ENCODE measurements at places on chromosomes 4 and X.

- DNase-seq: no peak
These were observed 260.2 kb downstream of the IL1RAPL1 start for GRCh38 chrX:28847423-28847822.

GRCh38 chrX:149248073-149248625 is 257.0 kb downstream of the IDS start:
- DNase-seq: no peak

DNA sequence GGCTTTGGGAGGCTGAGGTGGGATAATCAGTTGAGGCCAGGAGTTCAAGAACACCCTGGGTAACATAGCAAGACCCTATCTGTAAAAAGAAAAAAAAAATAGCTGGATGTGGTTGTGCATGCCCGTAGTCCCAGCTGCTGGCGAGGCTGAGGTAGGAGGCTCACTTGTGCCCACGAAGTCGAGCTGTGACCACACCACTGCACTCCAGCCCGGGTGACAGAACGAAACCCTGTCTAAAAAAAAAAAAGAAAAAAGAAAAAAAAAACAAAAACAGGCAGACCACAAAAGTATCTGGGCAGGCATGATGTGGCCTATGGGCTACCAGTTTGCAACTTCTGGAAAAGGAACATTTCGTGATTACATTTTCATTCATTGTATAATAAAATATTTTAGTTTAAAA is 38.1 kb upstream of the RASGEF1B start:
- no peak for DNase-seq

GRCh38 chr4:2336659-2337058 is 74.8 kb upstream of the MXD4 start:
- no peak for DNase-seq

DNA sequence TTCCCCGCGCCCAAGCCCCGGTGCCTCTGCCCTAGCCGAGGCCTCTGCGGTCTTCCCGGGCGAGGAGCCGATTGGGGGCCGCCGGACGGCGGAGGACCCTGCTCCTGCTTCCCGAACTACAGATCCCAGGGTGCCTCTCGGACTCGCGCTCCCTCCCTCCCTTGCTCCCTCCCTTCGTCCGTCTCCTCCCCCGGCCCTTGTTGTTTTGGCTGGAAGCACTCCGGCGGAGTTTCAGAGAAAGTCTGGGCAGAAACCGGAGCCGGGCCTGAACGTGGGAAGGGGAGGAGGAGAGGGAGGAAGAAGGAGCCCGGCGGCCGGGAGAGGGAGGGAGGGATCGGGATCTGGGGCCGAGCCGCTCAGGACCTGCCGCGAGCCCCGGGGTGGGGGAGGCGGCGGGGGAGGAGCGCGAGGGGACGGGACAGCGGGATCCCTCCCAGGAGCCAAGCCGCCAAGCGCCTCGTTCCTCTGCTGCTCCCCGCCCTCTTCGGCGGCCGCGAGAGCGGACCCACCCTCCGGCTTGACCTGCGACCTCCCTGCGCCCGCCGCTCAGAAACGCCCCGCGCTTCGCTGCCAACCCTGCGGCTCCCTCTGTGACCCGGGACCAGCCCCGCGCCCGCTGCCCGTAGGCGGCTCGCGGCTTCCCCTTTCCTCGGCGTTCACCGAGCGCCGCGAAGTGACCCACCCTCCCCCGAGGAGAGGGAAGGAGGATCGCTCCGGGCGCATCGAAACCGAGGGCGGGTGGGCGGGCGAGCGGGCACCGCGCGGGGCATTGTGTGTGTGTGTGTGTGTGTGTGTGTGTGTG is 496 bp upstream of the GAB1 start:
- DNase-seq: peak; percentile 94

GRCh38 chrX:100606753-100607152 is 22.0 kb downstream of the TNMD start:
- no peak for DNase-seq

GRCh38 chr4:169245061-169245460 is 25.7 kb downstream of the SH3RF1 start:
- DNase-seq: no peak

DNA sequence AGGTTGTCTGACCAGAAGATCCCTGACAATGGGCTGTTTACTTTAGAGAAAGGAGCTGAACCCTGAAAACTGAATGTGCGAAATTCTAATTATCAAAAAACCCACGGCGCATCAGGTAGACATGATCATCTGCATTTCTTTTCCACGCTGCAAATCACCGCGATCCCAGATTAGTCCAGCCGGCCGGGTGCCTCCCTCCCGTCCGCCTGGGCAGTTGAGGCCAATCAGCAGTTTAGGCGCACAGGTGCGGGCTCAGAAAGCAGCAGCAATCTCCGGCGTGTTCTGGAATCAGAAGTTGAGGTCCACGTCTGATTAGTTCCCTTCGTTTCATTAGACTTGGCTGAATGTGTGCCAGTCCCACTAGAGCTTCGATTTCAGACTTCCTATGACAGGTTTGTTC is 73.9 kb downstream of the ACOX3 start:
- no peak for DNase-seq

DNA sequence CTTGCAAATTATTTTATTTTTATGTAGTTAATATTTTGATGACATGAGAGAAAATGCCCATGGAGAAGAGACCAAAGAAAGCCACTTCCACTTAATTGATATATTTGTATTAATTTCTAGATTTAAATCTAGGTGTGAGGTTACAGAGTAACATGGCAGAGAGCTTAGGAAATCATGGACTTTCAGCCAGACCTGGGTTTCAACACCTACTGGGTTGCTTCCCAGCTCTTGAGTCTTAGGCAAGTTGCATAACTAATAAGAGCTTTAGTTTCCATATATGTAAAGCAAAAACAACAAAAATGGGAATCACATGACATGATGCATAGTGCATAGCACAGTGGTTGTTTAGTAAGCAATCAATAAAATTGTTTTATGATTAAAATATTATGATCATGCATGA is 413.3 kb downstream of the CCSER1 start:
- DNase-seq: no peak

GRCh38 chr4:10094841-10095240 is 21.8 kb downstream of the WDR1 start:
- no peak for DNase-seq

GRCh38 chr4:77818073-77818601 is 1.0 kb downstream of the CNOT6L start:
- DNase-seq: peak; percentile 67

DNA sequence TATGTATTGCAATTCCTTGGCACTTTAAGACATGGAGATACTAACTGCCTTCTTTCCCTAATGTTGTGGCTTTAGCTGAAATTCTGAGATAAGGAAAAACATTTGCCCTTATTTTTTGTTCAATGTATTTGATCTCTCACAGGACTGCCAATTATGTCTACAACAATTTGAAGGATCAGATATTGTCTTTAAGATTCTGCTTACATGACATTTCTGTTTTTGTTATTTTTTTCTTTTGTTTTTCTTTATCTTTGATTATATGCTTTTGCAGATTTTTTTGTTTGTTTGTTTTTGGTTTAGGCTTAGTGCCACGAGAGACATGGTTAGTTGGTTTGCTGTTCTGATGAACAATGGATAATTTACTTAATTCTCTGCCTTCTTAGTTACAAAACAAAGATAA is 303.3 kb downstream of the TECRL start:
- no peak for DNase-seq

GRCh38 chrX:106752101-106752678 is 25.7 kb downstream of the RNF128 start:
- DNase-seq: no peak

GRCh38 chr4:25439918-25440477 is 62.9 kb downstream of the ANAPC4 start:
- DNase-seq: peak; percentile 76

Data from left lung (tissue), 14 donors.